Stimulated activated CD4-positive, alpha-beta T cell treated with anti-CD3 and anti-CD28 coated beads, TNF-alpha, amount 100 ng/mL, for 1 hour (primary cell): ENCODE measurements at places on chromosomes 1 and 21.

DNA sequence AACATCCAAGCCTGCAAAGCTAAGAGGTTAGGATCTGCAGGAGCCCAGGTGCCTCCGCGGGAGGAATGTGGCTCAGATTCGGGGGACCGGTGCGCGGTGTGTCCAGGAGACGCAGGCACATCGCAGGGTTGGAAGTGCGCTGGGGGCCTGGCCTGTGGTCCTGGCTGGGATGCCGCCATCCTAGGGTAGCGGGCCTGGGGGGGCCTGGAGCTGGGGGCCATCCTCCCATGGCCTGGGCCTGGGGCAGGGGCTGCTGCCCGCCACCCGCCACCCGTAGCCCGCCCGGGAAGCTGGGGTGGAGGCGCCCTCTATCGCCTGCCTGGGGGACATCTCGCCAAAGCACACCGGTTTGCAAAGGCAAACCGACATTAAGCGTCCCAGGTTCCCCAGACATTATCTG lies 170.6 kb upstream of the ARHGEF16 start:
- DNase-seq: no peak

DNA sequence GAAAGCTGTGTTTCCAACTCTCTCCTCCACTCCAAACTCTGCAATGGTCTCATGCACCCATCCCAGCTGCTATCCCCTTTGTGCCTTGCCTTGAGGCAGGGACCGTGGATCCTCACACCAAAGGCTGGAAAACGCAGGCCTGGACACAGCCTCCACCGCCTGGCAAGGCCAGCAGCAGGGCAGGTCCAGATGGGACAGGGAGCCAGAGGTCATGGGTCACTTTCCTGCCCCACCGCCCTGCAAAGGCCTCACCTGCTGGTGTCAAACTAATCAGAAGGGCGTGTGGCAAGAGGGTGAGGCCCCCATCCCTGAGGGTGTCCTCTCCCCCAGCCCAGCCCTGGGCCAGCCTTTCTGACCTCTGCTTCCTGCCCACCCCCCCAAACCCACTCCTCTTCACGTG lies 106.3 kb downstream of the PAX7 start:
- no peak for DNase-seq

DNA sequence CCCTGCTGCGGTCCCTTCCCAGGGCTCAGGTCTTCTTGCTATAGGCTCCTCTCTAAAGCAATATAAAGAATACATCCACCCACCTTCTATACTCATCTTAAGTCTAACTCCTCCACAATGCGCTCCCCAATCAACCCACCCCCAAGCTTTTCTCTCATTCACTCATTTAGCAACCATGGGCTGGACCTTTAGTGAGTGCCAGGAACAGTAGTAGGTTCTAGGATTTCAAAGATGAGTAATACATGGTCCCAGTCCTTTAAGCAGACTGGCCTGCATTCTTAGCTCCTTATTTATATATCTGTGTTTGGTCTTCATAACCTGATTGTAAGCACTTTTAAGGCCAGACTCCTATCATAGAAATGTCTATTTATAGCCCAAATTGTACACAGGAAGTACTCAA lies 5.9 kb downstream of the CAMK1G start:
- DNase-seq: no peak

DNA sequence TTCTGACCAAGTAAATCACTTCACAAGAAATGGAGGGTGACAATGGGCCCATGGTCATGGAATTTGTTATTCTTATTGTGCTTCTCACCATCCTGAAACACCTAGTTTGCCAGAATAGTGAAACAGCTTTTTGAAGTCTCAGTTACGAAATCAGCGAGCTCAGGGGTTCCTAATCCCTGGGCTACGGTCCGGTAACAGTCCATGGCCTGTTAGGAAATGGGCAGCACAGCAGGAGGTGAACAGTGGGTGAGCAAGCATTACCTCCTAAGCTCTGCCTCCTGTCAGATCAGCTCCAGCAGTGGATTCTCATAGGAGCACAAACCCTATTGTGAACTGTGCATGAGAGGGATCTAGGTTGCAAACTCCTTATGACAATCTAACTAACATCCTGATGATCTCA lies 1356.3 kb downstream of the KCNT2 start:
- no peak for DNase-seq

DNA sequence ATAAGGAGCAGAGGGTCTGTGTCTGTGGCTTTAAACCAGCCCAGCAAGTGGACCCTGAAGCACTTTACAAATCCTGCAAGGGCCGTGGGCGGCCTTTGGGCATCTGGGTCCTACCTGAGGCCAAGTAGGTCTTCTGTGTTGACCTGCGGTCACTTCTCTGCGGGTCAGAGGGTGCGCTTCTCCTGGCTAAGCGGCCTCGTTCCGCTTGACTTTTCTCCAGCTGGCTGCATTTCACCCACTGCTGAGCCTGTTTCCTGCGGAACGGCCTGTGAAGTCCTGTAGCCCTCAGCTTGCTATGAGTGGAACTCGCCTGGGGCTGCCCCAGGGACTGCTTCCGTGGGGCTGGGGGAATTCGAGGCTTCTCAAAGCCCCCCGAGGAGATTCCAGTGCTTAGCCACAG lies 43.3 kb downstream of the SLC37A1 start:
- no peak for DNase-seq
